ENCODE measurements at places on chromosomes 11 and 22.
A peak's percentile ranks its signal among the peaks of the same experiment; 100 is the strongest.

DNA sequence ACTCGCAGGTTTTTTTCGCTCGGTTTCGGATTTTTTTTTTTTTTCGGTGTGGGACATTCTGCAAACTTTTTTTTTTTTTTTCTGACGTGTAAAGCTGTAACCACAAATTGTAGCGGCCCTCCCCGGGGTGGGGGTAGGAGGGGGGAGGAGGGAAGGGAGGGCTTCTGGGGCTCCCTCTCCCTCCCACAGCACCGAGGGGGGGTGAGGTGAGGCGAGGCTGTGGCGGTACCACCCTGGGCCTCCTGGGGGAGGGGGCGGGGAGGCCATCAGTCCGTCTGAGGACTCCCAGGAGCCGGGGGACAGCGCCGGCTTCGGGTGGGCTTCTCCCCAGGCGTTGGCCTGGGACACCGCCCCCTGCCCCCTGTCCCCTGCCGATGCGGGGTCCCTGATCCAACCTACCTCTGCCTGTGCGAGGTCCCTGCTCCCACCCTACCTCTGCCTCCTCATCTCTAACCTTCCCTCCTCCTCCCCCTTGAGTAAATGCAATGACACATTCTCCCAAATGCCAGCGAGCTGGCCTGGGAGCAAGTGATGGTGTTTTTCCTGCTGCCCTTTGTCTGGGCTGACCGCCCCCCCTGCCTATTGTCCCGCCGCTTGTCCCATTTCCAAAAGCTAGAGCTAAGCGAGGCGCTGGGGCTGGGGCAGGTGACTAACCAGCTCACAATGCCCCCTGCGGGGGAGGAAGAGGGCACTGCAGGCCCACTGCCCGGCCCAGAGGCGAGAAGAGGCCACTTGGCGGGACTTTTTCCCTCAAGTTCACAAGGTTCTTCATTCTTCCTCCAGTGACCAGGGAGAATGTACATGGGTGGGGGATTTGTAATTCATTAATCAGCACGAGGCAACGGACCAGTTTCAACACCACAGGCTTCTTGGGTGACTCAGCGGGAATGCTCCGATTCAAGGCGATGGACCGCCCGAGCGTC lies 511 bp upstream of the CLCF1 start:
- no peak for DNase-seq

GRCh38 chr11:117097014-117097388 lies 1.2 kb downstream of the SIK3 start:
- DNase-seq, result no peak

DNA sequence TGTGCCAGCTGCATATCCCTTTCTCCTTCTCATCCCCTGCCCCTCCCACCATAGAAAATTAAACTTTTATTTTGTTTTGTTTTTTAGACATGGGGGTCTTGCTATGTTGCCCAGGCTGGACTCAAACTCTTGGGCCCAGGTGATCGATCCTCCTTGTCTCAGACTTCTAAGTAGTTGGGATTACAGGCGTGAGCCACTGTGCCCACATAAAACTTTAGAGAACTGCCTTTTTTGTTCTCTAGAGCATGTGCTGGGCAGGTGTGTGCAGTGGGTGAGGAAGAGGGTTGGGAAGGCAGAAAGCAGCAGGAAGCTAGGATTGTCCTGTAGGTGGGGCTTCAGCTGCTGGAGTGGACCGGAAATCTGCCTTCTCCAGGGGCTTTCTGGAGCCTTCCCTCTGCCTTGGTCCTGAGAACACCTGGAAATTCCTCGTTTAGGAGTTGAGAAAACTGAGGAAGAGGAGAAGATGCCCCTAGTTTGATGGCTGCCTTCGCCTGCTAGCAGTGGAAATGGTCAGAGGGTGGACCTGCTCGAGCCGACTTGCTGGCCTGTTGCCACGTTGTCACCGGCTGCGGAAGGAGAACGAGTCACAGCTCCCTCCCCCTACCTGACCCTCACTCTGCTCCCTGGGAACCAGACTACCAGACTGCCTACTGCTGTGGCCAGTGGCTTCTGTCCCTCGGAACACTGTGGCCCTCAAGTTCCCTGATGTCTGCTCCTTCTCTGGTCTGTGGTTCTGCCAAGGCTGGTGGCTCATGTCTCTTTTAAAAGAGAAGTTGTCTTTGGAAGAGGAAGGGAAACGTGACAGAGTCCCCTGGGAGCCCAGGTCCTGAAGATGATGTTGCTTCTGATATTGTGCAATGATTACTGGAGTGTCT lies 4.0 kb downstream of the ST14 start:
- no peak for DNase-seq

GRCh38 chr11:115123641-115124040 lies 380.6 kb downstream of the CADM1 start:
- DNase-seq, result peak; percentile 41

DNA sequence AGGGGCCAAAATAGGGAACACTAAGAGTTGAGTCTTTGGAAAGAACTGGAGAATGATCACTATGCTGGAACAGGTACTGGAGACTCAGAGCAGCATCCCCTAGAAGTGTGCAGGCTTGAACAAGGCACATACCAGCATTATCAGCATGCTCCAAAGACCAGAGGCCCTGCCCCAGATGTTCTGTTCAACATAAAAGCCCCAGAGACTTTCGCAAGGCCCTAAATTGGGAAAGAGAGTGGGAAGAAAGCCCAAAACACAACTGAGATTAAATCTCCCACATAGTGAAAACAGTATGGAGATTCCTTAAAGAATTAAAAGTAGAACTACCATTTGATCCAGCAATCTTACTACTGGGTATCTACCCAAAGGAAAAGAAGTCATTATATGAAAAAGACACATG lies 9.4 kb downstream of the CNGA4 start:
- DNase-seq, result no peak

DNA sequence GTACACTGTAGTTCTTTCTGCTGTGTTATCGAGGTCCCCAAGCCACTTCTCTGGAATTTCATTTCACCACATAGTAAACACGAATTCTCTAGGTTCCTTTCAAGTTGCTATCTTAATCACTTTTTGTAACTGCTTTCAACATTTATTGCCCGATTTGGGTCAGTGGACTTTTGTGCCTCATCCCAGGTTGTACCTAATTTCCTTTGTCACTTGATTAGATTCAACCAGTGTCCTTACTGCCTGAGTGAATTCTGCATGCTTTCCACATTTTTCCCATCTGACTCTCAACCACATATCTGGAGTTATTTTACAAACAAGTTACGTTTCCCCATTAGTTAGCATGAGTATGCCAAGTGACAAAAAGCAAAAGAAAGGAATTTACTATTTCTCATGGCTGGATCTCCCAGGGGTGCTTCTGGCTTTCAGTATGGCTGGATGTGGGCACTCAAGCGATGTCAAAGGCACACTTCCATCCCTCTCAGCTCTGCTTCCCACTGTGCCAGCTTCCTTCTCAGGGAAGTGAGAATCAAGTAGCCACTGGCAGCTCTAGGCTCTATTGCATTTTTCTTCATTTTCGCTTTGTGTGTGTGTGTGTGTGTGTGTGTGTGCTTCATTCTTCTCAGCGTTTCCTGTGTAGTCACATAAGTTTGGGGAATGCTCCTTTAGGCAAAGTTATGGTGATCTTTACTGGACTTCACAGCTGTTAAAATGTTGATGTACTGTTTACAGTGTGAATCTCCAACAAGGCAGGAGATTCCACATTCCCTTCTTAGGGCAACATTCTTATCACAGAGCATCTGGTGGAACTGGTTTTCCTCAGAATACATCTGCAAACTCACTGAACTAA lies 128.9 kb downstream of the DBX1 start:
- no peak for DNase-seq

DNA sequence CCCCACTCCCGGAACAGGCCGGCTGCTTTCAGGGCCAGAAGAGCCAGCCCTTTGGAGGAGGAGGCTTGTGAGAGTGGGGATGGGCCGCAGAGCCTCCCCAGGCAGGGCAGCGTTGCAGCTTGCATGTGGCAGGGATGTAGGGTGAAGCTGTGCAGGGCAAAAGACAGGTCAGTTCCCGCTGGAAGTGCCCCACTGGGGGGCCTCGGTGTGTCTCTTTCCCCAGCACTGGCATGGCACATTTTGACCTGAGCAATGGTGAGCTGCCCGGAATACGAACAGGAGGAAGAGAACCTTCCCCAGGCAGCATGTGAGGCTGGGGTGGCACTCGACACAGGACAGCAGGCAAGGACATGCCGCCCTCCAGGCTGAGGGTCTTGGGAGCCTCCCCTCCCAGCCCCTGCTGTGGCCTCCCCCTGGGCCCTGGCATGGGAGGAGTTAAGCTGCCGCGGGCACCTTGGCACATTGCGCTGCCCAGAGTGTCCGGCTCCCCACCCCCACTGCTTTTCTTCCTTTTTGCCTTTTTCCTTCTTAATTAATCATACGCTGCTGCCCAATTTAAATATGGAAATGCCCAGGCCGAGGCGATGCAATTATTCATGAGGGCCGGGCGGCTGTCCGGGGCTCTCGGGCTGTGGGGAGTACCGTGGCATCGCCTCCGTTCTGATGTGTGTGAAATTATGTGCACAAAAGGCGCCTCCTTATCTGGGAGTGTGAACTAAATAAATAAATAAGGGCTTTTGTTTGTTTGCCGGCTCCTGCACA lies 76.0 kb upstream of the WNT7B start:
- no peak for DNase-seq
